Breast epithelium (tissue), 4 donors: ENCODE measurements at places on chromosomes 12 and 14.

- DNase-seq: no peak
Observed at GRCh38 chr12:105485321-105485910, 154.9 kb downstream of the C12orf75 start.

DNA sequence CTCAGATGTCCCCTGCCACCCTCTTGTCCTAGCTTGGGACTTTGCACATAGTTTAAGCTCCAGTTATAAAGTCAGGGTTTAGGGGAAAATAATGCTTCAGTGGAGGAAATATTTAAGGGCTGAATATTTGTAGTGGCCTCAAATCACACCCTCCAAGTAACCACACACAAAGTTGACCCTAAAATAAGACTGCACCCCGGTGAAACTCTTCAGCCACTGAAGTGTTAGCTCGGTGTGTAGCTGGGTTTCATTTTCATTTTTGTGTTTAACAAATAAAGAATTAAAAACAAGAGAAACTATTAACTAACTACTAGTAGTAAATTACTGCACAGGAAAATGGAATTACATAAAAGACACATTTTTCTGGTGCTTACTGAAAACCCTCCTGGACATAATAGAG, 14.8 kb upstream of the BCL11B start:
- DNase-seq: no peak

GRCh38 chr14:70811578-70811977, 2.3 kb upstream of the MAP3K9 start:
- no peak for DNase-seq

GRCh38 chr12:47949441-47950341, 13.7 kb upstream of the TMEM106C start:
- DNase-seq: peak; percentile 83

DNA sequence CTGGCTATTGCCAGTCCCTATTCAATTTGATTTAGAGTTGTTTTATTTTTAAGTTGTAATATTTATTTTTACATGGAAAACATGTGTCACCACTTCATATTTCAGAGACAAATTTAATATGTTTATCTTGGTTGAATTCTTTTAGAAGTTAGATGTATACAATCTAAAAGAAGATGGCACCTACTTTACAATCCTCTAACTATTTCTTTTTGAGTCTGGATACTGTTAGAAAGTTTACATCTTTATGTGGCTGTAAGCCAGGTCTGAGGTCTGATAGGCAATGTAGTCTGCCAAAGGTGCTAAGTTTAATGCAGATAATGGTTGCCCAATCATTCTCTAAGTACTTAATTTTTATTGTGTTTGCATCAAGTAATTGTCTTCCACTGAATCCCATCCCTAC, 7.2 kb upstream of the LMO3 start:
- no peak for DNase-seq
